Stimulated activated CD4-positive, alpha-beta T cell treated with anti-CD3 and anti-CD28 coated beads, TNF-alpha, amount 100 ng/mL, for 4 hours (primary cell): ENCODE measurements at places on chromosomes 2 and 18.

DNA sequence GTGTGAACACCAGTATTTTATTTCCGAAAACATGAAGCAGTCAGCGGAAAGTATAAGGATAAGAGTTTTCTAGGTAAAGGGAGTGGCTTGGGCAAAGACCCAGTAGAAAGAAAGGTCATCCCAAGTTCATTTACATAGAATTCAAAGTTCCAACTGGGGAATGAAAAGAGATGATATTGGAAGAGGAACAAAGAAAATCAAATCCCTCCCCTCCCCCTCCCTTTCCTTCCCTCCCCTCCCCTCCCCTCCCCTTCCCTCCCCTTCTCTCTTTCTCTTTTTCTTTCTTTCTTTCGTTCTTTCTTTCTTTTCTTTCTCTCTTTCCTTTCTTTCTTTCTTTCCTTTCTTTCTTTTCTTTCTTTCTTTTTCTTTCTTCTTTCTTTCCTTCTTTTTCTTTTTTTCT, 675.7 kb upstream of the NRXN1 start:
- no peak for DNase-seq

DNA sequence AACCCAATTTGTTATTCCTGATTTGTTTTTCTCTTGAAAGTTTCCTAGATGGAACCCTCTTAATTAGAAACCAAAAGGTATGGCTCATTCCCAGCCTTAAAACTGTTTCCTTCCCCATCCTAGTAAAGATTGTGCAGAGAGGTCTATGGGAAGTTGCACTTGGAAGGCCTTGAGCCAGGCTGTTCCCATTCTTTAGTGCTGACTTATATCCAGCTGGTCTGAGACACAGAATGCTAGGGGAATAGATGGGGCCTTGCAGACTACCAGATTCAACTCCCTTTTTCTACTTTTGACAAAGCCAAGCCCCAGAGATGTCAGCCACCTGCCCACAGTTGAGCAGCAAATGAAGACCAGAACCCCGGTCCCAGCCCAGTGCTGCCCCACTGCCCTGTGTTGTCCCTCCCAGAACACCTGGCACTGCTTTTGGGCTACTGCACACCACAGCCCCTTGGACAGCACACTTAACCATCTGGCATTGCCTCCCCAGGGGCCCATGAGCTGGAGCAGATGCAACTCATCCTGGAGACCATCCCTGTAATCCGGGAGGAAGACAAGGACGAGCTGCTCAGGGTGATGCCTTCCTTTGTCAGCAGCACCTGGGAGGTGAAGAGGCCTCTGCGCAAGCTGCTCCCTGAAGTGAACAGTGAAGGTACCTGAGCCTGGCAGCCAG, 98.2 kb downstream of the MRO start:
- DNase-seq = no peak

- no peak for DNase-seq
These were observed 54.0 kb upstream of the SPATS2L start for GRCh38 chr2:200252265-200253067.

DNA sequence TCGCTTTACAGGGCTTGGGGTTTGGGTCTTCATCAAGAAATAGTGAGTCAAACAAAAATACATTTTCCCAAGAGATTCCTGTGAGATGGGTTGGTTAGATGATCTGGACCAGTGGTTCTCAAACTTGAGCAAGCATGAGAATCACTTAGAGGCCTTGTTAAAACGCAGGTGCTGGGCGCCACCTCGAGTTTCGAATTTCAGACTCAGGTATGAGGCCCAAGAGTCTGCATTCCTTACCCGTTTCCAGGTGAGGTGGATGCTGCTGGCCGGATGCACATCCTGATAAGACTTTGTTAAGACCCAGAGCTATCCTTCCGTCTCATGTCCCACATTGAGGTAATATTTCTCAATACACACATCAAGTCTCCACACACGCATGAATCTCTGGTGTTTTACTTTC, 707.8 kb upstream of the SALL3 start:
- DNase-seq = no peak

DNA sequence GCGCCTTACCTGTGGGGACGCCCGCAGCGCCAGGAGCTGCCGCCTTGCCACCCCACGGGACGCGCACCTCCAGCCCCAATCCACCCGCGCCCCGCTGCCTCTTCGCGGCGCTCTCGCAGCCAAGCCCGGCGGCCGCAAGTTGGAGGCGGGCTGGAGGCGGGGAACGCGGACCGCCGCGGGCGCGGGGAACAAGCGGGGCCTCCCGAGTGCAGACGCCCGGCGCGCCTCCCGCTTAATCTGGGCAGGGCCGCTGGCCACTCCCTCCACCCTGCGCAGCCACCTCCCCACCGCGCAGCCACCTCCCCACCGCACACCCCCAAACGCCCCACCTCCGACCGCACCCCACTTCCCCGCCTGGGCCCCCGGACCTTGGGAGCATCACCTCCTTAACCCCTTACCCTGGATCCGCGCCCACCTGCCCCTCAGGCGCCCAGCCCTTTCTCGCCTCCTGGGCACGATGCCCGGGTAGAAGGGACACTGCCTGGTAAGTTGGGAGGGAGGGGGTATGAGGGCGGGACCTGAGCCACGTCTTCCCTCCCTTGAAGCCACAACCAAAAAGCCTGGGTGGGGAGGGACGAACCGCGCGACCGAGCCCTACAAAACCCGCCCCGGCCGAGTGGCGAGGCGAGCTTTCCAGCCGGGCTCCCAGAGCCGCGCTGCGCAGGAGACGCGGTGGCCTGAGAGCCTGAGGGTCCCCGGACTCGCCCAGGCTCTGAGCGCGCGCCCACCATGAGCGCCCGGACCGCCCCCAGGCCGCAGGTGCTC, at the start of the genes COL4A3 and COL4A4:
COL4A3 (plus strand) TSS at position 627 of the 765 bp plus-strand sequence; CDS start at position 730, 103 bp downstream.
COL4A4 (minus strand) TSS at position 208 of the 765 bp plus-strand sequence. CDS start 16,722 bp downstream, outside the sequence.
- DNase-seq = no peak

DNA sequence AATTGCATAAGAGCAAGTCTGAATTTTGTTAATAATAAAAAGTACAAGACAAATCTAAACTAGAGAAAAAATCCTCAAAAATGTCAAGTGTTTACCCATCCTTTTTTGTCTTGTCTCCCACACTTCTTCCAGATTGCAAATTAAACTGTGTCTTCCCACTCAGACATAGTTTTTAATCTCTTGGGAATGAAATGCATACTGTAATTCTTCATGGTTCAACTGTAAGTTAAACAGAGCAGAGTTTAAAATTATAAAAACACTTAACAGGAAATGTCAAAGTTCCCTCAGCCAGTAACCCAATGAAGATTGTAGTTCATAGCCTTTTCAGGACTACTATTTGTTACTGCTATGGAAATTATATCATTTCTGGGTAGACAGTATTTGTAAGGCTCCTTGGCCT, 171.8 kb downstream of the UBE2E3 start:
- no peak for DNase-seq

DNA sequence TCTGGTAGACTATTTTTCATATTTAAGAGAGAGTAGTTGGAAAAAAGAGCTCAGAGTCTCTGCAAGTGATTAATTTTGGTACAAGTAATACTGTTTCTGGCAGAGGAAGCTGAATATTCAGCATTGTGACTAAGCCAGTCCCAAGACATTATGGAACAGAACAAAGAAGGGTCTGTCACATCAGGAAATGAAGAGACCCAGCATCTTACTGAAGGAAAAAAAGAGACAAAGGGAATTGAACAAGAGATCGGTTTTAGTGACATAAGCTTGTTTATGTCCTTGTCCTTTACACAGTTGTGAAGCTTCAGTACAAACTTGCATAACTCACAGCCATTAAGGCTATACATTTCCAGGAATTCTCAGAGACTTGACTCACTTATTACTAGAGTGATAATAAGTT, 568.5 kb upstream of the SLC8A1 start:
- no peak for DNase-seq

- DNase-seq = no peak
These were observed 101.7 kb downstream of the FAM210A start for GRCh38 chr18:13624563-13625237.

DNA sequence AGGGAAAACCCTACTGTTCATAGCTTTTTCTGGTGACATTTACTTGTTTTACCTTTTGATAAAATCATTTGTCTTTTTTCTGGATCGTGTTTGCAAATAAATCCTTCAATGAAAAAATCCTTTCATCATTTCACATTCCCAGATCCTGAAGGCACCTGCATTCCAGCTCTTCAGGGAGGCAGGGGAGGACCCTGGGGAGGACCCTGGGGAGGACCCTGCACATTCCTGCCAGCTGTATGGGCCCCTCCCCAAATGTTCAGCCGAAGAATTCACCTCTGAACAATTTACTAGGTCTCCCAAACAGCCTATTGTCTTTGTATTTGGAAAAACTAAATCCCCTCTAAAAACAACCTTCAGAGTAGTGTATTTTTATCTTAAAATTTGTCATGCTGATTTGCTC, 558.4 kb upstream of the ID2 start:
- DNase-seq = no peak

DNA sequence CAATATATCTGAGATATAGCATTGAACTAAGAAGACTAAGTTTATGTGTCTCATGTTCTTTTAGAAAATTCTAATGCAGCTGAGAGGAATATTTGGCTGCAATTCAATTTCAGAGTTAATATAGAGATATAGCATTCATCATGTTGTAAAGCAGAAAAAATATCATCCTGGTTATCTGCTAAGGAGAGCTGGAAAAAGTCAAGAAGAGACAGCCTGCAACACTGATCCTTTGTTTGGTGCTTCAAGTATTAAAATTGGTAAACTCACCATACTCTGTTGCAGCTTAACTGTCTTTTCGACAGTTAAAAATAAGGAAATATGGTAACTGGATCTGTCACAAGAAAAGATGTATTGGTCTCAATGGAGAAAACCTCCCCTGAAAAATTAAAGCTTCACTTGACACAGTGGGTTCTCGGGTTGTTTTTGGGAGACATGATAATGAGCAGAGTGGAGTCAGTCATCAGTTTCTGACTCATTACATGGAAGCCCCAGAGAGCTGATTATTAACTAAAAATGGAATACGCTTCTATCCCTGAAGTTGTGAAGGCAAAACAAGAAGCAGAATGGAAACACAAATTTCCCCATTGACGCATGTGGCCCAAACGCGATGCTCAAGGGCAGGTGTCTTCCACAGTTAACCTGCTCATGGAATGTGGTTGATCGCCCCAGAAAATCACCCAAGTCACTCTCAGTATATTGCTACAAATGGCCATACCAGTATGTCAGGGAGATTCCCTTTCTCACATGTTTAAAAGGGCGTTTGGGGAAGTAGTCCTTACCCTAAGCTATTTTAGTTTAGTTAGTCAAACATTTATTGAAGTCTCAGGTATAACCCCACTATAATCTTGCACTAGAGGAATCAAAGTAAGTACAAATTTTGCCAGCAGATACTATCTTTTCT, 8.2 kb downstream of the BCL2 start:
- DNase-seq = no peak

DNA sequence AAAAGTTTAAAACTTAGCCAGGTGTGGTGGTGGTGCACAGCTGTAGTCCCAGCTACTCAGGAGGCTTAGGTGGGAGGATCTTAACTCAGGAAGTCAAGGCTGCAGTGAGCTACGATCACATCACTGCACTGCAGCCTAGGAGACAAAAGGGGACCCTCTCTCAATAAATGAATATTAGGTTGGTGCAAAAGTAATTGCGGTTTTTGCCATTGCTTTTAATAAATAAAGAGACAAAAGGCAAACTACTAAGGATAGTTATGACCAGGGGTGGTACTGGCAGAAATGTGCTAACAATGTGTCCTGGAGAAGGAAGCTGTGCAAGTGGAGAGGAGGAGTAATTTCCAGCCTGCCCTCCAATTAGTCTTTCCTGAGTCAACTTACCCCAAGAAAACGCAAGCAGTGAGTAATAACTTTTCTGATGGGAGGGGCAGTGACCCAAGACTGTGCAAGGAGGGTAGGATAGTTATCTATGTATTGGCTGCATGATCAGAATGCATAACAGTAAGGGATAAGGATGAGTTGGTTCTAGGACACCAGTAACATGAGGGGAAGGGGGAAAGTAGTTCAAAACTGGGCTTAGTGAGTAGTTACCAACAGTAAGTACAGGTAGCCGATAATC, 1.5 kb downstream of the EXOC6B start:
- no peak for DNase-seq

DNA sequence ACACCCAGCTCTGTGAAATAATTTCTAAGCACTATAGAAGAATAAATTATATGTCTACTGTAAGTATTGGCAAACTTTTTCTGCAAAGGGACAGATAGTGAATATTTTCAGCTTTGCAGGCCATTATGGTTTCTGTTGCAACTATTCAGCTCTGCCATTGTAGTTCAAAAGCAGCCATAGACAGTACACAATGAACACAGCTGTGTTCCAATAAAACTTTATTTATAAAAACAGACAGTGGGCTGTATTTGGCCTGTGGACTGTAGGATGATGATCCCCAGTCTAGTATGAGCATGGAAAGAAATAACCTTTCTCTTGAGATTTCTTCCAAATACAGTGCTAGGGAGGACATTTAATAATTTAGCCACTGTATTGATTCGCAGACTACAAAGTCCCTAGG, 35.2 kb upstream of the THOC1 start:
- no peak for DNase-seq

DNA sequence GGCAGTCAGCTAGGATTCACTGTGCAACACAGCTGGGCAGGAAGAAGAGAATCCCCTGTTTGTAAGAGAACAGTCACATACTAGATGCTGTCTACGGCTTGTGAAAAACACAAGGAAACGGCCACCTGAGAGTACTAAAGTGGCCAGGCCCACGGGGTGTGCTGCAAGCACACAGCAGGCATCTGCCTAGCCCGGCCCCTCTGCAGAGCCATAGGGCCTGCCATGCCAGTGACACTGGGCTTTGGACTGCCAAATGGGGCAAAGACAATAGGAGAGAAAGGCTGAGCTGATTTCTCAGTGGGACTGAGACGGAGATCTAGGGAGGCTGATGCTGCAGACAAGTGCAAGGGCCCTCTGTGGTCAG, 10.3 kb downstream of the TUBB6 start:
- no peak for DNase-seq

DNA sequence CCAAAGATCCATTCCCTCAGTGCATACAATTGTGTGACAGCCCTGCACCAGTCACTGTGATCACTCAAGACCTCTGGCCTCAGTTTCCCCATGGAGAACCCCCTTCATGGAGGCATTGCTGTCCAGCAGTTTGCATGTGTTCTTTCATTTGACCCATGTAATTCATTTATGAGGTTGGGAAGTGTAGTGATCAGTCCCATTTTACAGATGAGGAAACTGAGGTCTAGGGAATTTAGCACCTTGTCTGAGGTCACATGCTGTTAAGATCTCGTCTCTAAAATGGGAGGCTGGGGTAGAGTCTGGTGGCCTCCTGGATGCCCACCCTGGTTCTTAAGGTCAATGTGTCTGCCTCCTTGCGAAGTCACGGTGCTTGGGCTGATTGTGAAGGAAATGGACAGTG, 19.1 kb downstream of the LDLRAD4 start:
- DNase-seq = no peak

DNA sequence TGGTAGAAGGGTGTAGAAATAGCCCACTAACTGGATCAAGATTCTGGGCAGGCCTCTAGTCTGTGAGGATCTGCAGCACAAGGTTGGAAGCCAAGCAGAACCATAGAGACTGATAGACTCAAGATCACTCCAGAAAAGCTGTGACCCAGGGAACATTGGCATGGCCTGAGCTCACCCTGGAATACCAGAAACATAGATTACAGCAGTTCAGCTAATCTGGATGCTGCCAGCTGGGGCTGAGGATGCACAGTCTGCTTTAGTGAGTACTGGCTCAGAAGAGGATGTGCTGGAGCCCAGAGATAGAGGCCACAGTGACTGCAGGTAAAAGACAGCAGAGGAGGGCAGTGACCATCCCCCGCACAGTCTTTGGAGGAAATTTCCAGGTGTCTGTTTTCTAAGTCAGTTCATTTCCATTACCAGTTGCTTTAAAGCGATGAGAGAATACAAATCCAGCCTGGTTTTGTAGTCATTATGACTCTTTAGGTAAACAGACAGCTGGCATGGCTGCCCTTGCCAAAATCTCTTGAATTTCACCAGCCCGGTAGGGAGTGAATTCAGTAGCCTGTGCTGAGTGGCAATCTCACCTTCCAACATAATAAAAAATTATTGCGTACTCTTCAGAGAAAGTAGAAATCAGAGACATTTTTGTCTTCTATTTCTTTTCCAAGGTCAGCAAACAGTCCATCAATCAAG, 119.2 kb downstream of the ANTXR1 start:
- DNase-seq = no peak
